ENCODE measurements at places on chromosomes 13 and 19.

GRCh38 chr19:9953802-9954542 lies 17.7 kb upstream of the OLFM2 start:
- DNase-seq, result no peak

GRCh38 chr19:4504891-4505569 lies 13.3 kb downstream of the PLIN4 start:
- no peak for DNase-seq

DNA sequence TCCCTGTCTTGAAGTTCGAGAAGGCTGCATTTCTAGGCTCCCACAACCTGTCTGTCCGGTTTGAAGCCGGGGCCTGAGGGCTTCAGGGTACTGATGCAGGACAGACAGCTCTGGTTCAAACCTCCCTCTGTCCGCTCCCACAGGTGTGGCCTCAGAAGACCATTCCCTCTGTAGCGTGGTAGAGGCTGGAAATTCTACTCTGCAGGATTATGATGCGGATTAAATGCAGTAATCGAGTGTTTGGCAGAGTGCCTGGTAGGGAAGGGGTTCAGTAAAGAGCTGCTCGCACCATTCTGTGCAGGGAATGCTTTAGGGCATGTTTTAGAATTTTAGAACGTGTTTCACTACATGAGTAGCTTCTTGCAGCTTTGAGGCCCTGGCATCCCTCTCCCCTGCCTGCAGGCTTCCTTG lies 30.5 kb downstream of the PPP1R37 start:
- DNase-seq, result peak; percentile 13

GRCh38 chr13:75829830-75830229 lies 193.7 kb downstream of the LMO7 start:
- DNase-seq, result no peak

DNA sequence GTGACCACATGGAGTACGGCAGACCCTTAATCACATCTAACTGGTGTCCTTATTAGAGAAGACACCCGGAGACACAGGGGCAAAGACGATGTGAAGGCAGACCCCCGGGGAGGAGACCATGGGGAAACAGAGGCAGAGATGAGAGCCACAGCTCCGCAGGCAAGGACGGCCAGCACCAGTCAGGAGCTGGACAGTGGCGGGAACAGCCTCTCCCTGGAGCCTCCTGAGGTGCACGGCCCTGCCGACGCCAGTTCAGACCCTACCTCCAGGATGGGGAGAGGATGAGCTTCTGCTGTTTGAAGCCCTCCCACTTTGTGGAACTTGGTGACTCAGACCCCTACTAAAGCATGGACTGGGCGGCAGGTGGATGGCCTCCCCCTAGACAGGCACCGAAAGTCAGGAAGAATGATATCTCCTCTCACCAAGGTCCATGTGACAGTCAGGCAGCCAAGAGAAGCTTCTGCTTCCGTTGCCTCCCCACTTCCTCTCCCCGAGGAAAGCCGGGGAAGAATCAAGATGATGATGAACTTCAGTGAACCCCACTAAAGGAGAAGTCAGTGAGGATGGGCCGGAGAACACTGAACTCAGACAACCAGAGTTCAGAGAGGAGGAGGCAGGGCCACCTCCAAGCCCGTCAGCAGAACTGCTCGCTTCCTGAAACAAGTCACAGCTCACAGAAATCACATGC lies 25.4 kb downstream of the RAB20 start:
- no peak for DNase-seq

- no peak for DNase-seq
Measured at GRCh38 chr19:58166708-58167280, 16.1 kb upstream of the ZNF274 start.

DNA sequence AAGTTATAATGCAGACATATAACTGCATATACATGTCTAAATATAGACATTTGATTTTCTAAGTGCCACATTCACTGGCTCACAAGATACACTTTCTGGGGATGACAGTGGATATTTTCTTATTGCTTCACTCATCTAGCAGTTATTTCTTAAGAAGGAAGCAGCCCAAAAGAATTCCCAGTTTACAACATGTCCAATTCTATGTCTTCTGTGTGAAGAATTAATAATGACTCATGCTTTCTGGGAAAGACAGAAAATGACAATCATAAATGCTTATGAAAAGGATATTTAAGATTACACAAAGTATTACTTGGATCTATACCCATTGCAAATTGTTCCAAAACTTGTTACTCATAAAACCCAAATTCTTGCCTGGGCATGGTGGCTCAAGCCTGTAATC lies 543.4 kb downstream of the SUCLA2 start:
- DNase-seq, result peak; percentile 61

DNA sequence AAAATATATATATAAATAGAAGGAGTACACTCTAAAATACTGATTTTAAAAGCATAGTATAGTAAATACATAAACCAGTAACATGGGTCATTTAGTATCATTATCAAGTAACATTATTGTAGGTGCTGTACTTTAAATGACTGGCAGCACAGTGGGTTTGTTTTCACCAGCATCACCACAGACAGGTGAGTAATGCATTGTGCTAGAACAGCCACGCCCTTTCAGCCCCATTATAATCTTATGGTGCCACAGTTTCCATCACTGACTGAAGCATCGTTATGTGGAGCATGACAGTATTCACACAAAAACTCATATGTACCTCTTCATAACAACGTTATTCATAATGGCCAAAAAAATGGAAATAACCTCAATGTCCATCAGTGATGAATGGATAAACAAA lies 88.3 kb downstream of the DHRS12 start:
- DNase-seq, result no peak

- DNase-seq, result peak; percentile 74
Measured at GRCh38 chr19:13044231-13044836, 49.1 kb downstream of the NFIX start.

DNA sequence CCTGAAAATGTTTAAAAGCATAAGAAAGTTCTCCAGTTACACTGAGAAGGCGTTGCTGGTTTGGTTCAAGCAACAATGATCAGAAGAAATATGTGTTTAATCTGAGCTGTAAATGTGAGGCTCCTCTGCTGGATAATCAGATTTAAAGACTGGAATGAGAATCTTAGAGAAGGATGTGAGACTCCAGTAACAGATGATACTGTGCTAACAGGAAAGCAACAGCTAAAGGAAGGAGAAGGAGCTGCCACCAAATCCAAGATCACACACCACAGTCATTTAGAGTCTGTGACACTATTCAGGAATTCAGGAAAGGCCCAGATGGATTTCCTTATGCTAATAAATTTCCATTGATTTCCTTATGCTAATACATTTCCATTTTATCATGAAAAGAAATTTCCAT lies 16.9 kb downstream of the DCLK1 start:
- DNase-seq, result no peak

- peak; percentile 65 for DNase-seq
Measured at GRCh38 chr13:49495783-49496762, at the start of gene PHF11. TSS of gene PHF11 (plus strand) at chr13:49495953. CDS start at chr13:49496002, 49 bp downstream.

- DNase-seq, result no peak
Measured at GRCh38 chr19:7561325-7561724, 25.8 kb downstream of the PNPLA6 start.

DNA sequence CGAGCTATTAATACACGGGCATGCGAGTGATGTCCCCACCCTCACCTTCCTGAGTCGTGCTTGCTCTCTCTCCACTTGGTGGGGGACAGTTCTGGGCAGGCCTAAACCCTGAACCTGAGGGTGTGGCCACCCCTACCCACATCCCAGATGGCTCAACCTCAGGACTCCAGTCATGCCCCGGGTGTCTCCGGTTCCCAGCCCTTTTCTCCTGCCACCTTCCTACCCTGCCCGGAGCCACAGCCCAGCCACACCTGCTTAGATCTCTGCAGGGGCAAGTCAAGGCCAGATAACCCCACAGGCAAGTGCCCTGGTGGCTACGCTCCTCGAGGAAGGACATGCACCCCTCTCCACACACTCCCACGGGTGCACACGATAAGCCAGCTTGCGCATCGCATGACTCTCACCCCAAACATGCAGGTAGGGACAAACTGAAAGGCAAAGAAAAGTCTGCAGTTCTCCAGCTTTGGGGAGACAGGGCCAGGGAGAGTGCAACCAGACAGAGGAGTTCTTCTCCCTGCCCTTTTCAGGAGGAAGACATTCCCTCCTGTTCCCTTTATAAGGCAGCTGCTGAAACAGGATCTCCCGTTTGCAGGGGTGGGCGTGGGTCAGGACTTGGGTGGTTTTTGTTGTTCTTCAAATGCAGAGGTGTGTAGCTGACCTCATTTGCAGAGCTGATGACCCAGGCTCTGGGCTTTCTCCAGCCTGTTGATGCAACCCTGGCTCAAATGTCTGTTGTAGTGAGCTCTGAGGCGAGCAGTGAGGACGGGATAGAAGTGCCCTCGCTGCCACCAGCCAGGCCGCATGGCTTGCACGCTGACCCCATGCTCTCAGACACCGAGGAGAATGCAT lies 88.6 kb downstream of the DPF1 start:
- peak; percentile 37 for DNase-seq

DNA sequence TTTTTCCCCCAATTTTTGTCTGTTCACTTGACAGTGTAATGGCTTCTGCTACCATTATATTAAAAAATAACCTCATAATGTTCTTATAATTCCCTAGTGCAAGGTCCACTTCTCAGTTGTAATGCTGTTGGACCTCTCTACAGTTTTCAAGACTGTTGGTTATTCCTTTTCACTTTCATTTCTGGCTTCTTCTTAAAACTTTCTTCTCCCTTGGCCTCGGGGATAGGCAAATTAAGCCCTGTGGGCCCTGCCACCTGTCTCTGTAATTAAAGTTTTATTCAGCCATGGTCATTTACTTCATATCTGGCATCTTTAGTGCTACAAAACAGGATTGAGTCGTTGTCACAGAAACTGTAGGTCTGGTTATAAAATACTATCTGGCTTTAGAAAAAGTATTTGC lies 313.5 kb downstream of the KLF12 start:
- no peak for DNase-seq

GRCh38 chr13:31739226-31739625 lies at the start of gene RXFP2:
TSS of gene RXFP2 (plus strand) at chr13:31739526. CDS start at chr13:31739613, 87 bp downstream.
- DNase-seq, result no peak

GRCh38 chr13:106523576-106523975 lies 11.9 kb downstream of the EFNB2 start:
- no peak for DNase-seq

GRCh38 chr19:50830266-50831025 lies 2.9 kb downstream of the KLK15 start:
- no peak for DNase-seq

DNA sequence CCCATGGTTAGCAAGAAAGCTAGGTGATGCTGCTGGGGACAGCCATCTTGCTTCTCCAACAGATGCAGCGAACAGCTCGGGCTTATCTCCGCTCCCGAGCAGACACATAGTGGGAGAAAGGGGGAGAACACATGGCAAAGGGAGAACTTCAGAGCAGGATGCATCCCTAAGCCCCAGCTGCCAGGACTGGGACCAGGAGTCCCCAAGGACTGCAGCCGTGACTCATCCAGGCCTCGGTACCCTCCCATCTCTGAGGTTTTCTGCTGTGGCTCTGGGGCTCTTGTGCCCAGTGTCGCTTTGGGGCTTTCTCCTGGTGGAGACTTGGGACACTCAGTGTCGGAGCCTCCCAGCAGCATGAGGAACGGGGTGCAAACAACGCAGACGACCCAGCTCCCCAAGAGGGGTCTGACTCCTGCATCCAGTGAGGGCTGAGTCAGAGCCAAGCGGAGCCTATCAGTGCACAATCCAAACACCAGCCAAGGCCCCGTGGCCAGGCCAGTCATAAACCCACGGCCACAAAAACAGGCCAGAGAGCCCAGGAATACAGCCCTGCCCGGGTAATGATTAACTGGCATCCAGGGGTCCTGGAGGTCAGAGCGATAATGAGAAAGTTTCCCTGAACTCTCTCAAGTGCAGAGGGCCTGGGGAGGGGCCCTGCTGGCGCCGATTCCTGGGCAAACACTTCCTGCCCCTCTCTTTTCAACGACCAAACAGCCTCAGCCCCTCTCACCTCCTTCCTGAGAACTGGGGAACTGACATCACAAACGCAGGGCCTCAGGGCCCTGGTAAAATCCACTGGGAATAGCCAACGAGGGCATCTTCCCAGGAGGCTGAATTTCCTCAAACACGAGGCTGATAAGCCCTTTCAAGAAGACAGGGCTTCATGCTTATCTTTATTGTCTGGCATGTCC lies 202.9 kb downstream of the USP12 start:
- no peak for DNase-seq

DNA sequence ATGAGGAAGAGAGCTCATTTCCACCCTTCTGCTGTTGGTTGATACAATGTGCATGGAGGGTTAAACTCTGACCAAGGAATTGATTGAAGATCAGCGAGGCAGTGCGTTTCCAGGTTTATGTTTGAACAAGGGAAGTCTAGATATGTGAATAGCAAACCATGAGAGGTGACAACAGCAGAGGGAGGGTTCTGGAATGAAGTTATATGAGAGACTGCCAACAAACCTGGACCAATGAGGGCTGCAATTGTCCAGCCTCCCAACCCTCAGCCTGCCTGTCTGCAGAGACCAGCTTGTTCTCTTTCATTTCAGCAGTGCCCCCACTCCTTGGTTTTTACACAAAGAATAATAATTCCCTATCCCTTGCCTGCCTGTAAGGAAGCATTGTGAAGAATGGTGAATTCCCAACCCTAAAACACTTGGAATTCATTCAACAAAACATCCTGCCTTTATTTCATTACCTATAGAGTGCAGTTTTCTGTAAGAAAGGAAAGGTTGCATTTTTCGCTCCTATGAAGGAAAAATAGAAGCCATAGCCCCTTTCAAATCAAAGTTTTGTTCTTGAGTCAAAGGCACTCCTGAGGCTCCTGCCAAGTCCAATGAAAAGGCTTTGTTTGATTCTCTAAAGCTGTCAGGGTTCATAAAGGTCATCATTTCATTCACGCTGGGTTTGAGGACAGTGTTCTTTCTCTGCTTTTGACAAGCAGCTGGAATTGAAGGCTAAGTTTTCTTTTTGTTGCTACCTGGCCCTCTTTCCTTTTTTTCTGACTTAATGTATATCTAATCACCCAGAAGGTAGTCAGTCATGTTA lies 53.6 kb upstream of the ABCC4 start:
- no peak for DNase-seq

DNA sequence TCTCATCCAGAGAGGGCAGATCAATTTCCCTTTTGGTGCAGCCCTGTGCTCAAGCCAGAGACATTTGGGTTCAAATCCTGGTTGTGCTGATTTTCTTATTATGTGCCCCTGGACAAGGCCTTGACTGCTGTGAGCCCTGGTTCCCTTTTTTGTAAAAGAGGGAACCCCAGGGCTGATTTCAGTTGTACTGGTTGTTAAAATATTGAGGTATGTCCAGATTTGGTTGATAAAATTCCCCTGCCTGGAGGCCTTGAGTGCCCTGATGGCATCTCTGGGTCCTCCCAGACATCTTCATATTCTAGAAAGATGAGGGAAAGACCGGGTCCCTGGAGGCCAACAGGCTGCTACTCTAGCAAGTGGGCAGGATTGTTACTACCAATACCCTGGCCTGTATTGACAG lies 14.4 kb upstream of the PLAUR start:
- no peak for DNase-seq

DNA sequence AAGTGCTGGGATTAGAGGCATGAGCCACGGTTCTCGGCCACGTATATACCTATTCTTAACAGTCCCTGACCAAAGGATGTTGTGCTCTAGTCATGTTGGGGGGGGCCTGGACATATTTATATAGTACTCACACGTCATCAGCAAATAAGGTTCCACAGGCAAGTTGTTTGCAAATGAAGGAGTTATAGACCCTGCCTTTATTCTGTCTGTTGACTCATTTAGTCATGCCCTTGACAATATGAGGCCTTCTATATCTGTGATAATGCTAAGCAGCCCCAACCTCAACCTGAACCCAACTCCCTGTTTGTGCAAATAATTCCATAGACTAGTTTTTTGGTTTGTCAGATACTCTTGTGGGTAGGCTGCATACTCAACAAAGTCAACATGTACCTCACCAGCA lies 8.9 kb downstream of the ZNF586 start:
- no peak for DNase-seq

GRCh38 chr13:83883061-83883523 lies 818 bp upstream of the SLITRK1 start:
- no peak for DNase-seq

- DNase-seq, result no peak
Measured at GRCh38 chr19:16988661-16989060, 37.9 kb downstream of the CPAMD8 start.

Data from choroid plexus epithelial cell (primary cell).